ENCODE measurements at places on chromosomes 7 and 10.

DNA sequence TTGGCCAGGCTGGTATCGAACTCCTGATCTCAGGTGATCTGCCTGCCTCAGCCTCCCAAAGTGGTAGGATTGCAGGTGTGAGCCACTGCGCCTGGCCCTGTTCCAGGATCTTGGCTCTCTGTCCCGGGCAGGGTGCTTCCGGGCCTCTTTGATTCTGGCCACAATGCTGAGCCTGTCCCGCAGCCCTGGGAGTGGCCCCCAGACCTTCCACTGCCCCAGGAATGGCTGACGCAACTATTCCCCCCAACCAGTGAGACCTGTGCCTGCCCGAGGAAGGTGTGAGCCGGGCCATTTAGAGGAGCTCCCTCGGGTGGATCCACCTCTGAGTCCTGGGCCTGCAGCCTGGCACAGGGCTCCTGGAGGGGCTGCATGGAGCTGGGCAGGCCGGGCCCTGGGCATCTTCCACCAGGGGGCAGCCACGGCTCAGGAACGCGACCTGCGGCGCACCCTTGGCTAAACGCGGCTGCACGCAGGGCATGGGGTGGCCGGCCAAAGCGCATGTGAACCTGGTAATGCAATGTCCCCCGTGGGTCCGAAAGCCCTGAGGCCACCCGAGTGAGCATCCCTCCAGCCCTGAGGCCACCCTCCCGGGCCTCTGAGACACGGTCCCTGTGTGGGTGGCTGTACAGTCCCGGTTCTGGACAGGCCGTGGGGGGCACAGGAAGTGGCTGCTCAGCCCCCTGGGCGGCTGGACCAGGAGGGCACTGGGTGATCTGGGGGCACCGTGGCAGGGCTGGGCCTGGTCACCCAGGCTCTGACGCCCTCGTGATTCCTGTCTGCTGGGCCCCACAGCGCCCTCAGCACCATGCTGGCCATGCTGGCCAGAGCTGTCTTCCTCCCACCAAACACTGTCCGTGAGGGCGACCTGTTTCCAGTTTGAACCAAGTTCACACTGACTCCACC, 24.8 kb downstream of the GRIFIN start:
- DNase-seq: peak; percentile 91

DNA sequence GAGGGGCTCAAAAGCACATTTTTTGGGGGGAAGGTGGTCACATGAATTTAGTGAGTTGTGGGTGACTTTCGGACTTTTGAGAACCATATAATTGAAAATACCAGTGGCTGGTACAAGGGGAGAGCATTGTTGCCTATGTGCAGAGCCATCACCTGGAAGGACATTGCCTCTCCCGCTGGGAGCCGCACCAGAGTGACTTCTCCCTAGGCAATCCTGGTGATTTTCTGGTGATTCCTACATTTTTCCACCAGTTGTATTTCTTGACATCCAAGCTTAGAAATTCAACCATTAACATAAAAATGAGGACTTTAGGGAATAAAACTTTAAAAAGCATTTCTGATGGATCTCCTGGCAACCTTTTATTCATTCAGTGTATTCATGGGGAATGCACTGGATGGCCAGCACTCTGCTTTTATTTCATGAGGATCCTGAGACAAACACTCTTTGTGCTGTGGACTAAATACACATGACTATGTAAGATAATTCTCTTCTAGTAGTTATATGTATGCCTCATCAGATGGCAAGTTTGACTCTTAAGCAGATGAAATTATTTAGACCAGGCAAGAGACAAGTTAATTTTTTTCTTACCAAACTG, 41.8 kb upstream of the MKI67 start:
- no peak for DNase-seq

DNA sequence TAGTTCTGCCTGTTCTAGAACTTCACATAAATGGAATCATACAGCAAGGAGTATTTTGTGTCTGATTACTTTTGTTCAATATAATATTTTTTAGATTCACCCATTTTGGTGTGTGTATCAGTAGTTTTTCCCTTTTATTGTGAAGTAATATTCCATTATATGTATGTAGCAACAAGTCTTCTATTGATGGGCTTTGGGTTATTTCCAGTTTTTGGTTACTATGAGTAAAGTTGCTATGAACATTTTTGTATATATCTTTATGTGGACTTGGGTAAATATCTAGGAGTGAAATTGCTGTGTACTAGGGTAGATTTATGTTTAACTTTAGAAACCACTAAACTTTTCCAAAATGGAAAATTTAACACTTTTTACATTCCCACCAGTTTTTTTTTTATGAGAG, 35.7 kb downstream of the ADK start:
- no peak for DNase-seq

GRCh38 chr10:119669975-119670640, 18.9 kb downstream of the BAG3 start:
- no peak for DNase-seq

- no peak for DNase-seq
These were observed 3.5 kb upstream of the SRRM3 start for GRCh38 chr7:76198202-76198601.

GRCh38 chr10:36493516-36493880, 631.9 kb upstream of the ANKRD30A start:
- no peak for DNase-seq

DNA sequence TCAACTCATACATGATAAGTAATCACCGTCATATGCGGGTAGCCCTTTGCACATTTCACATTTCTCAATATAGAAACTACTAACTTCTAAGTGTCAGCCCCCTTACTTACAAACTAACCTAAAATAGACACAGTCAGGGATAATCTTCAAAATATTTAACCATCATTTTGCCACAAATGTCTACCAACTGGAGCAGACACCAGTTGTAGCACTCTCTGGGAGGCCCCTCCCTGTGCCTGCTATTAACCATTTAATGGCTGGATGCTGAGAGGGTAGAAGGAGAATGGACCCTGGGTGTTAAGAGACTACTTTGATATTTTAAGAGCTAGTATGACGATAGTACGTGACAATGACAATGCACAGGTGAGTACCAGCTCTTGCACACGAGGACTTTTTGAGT, 116.4 kb downstream of the SORBS1 start:
- DNase-seq: no peak

DNA sequence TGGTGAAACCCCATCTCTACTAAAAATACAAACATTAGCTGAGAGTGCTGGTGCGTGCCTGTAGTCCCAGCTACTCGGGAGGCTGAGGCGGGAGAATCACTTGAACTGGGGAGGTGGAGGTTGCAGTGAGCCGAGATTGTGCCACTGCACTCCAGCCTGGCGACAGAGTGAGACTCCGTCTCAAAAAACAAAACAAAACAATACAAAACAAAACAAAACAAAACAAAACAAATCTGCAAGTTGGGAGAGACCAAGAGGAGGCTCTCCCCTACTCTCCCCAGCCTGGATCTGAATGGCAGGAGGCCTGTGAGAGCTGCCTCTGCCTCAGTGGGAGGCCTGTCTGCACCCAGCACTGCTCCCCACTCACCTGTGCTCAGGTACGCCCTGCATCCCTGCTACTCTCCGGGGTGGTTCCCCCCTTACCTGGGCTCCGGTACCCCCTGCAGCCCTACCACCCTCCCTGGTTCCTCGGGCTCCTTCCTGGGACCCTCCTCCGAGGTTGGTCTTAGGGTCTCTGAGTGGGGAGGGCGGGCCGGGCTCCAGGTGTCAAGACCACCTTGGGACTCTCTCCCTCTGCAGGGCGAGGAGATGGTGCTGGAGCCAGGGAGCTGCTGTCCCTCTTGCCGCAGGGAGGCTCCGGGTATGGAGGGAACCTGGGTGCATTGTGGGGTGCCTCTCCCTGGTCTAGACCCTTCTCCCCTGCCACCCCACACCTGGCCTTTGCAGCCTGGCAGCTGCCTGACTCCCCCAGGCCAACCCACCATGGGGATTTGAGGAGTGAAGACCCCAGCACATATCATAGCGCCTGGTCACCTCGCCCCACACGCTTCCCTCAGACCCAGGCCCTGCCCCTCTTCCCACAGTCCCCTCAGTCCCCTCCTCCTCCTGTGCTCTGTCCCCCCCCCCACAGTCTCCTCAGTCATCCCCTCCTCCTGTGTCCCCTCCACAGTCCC, 9.5 kb upstream of the ZNF862 start:
- no peak for DNase-seq

- DNase-seq: no peak
These were observed 20.5 kb upstream of the COL1A2 start for GRCh38 chr7:94374231-94374630.

DNA sequence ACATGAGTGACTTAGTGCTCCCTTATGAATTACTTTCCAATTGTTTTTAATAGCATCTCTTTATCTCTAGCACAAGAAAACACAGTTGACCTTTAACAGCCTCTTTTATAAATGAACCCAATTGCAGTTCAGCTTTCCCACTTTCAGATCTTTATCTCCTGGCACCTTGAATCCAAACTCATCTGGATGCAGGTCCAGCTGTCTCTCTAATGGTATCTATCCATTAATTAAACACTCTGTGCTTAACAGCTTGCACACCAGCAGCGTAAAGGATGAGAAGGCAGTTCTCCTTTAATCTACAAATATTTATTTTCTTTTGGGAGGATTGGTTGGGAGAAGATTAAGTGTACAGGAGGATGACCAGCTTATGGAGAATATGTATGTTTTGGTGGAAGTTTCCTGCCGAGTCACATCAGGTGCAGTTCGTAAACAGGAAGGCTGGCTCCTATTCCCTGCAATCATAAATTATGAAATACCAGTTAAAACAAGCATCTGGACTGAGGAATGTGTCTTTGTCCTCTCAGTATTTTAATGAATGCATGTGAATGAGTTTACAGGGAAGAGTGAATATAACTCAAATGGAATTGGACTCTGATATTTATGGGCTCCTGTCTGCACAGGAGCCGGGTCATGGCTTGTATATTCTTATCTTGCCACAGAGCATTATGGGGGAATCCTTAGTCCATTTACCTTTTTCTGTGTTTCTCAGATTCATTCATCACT, 232.7 kb downstream of the PHF14 start:
- DNase-seq: no peak

GRCh38 chr10:60666221-60666620, 112.1 kb upstream of the CDK1 start:
- DNase-seq: no peak

DNA sequence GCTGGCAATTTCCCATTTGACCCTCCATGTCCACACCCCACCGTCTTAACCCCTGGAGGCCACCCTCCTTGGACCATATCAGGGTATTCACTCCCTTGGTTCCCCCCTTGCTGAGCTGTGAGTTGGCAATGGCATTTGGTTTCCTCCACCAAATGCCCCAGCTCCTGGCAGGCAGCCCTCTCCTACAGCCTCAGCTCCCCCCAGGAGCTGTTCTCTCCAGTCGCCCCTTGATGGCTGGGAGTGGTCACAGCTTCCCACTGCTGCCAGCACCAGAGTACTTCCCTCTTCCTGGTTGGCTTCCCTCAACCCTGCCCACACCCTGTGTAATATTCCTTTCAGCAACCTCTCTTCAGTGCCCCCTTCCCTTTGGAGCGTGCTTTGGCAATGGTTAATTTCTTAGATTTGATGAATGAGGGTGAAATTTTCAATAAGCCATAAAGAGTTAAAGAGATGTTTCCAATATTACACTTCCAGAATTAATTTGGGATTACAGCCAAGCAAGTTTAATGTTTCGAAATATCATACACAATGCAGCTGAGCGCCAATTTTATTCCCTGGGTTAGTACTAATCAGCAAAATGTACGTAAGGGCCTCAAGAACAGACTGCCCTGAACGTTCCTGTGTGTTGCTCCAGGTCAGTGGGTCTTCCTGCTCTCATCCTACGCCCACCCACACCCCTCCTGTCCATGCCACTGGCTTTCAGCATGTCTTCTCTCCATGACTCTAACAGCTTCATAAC, 207.1 kb upstream of the NFE2L3 start:
- DNase-seq: no peak

- DNase-seq: no peak
These were observed 54.1 kb downstream of the PLPP4 start for GRCh38 chr10:120511165-120511564.

DNA sequence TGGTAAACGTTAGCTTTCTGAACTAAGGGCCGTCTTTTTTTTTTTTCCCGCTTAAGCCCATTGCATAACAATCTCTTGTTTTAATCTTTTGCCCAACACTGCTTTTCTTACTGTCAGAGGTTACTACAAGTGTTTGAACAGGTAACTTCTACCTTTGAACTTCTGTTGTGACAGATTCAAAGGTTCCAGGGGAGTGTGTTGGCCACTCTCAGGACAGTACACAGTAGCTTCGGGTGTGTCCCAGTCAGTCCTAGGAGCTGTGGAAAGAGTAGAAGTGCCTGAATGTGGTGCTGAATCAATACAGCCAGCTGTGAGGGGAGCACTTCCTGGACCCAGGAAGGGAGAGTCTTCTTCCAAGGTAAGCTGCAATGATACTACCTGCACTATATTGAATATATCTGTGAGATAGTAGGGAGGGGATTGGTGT, at the start of gene ACSL5:
TSS of gene ACSL5 (plus strand) at position 205 of the 427 bp plus-strand sequence. CDS start 20,831 bp downstream, outside the sequence.
- DNase-seq: no peak
